ENCODE measurements at places on chromosomes 3 and 15.
A peak's percentile ranks its signal among the peaks of the same experiment; 100 is the strongest.

GRCh38 chr3:49333091-49333490, 6.8 kb downstream of the USP4 start:
- no peak overlapping the region for H3K4me3 ChIP-seq
- DNase-seq = no peak
- H3K36me3 ChIP-seq = peaks cover 69% of the 10 kb centered on the region
- H3K27me3 ChIP-seq = no peaks in the 10 kb centered on the region
- H3K27ac ChIP-seq = no peak overlapping the region
- peaks cover 17% of the 10 kb centered on the region for H3K4me1 ChIP-seq

DNA sequence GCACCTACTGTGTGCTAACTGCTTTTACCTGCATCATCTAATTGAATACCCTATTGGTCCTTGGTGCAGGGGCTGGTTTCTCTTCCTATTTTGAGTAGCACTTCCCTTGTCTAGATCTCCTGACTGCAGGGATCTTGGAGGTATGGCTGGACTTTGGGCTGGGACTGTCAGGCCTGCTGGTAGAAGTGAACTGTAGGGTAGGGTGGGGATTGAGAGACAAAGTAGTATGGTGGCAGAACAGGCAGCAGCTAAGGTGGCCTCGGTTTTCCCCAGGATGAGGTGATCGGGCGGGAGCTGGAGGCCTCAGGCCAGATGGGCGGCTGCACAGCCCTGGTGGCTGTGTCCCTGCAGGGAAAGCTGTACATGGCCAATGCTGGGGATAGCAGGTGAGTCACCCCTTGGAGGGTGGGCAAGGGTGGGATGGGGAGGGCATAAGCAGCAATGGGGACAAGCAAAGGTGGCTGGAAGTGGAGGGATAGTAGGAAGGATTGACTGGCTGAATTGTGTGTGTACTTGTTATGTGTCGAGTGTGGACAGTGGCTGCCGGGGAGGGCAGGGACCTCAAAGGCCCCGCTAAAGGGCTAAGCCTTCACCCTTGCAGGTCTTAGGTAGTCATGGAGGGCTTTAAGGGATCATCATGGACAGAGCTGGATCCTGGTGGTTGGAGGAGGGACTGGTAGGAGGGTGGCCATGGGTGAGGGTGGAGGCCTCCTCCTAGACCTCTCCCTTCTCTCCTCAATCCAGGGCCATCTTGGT, 2.0 kb downstream of the PPM1M start:
- H3K36me3 ChIP-seq = peaks cover 39% of the 10 kb centered on the region
- DNase-seq = no peak
- peak overlapping the region; percentile 82 for H3K27ac ChIP-seq
- H3K4me1 ChIP-seq = peaks cover 72% of the 10 kb centered on the region
- peak overlapping the region; percentile 88 for H3K4me3 ChIP-seq

GRCh38 chr3:127735767-127736693, 63.3 kb downstream of the ABTB1 start:
- no peaks in the 10 kb centered on the region for H3K36me3 ChIP-seq
- H3K4me1 ChIP-seq = no peaks in the 10 kb centered on the region
- H3K27ac ChIP-seq = peak overlapping the region; percentile 44

GRCh38 chr3:114127517-114127916, 51.3 kb downstream of the DRD3 start:
- no peak for DNase-seq
- H3K4me3 ChIP-seq = no peak overlapping the region
- no peak overlapping the region for H3K27ac ChIP-seq

GRCh38 chr3:46029953-46030543, 2.8 kb upstream of the XCR1 start:
- no peak overlapping the region for H3K27ac ChIP-seq
- H3K4me3 ChIP-seq = no peak overlapping the region
- no peaks in the 10 kb centered on the region for H3K27me3 ChIP-seq
- no peaks in the 10 kb centered on the region for H3K4me1 ChIP-seq

DNA sequence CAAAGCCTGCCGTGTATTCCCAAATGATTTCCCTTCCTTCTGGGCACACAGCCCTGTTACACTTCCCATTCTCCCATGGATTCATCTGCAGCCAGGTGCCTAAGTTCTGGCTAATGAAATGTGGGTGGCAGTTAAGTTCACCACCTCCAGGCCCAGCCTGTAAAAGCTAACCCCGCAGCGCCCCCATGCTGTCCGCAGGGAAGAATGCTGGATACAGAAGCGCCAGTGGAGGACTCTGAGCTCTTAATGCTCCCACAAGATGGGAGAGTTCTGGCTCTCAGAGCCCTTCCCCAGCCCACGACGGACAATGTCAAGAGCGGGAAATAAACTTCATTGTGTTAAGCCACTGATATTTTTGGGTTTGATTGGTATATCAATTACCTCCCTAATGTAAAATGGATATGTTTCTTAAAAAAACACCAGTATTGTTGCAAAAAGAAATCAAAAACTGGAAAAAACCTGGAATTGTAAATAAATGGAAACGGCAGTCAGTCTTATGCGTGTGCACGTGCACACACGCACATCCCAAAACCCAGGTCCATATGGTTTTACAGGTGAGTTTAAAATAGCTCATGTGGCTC, 37.7 kb upstream of the FGD5 start:
- H3K4me1 ChIP-seq = no peaks in the 10 kb centered on the region
- peaks cover 64% of the 10 kb centered on the region for H3K27me3 ChIP-seq
- no peak for DNase-seq
- no peaks in the 10 kb centered on the region for H3K36me3 ChIP-seq
- H3K4me3 ChIP-seq = no peak overlapping the region

GRCh38 chr15:59825901-59826300, 136.8 kb upstream of the BNIP2 start:
- H3K4me1 ChIP-seq = no peaks in the 10 kb centered on the region
- no peak overlapping the region for H3K27ac ChIP-seq
- no peak for DNase-seq
- H3K36me3 ChIP-seq = peaks cover 3% of the 10 kb centered on the region
- no peak overlapping the region for H3K4me3 ChIP-seq

GRCh38 chr3:74531491-74531890, 83.0 kb downstream of the CNTN3 start:
- H3K27ac ChIP-seq = no peak overlapping the region
- no peak overlapping the region for H3K4me3 ChIP-seq
- no peaks in the 10 kb centered on the region for H3K36me3 ChIP-seq
- no peaks in the 10 kb centered on the region for H3K4me1 ChIP-seq
- no peaks in the 10 kb centered on the region for H3K27me3 ChIP-seq

- peaks cover 2% of the 10 kb centered on the region for H3K36me3 ChIP-seq
- DNase-seq = no peak
- H3K4me1 ChIP-seq = no peaks in the 10 kb centered on the region
- no peak overlapping the region for H3K27ac ChIP-seq
Measured at GRCh38 chr3:33786565-33787327, 11.7 kb upstream of the PDCD6IP start.

DNA sequence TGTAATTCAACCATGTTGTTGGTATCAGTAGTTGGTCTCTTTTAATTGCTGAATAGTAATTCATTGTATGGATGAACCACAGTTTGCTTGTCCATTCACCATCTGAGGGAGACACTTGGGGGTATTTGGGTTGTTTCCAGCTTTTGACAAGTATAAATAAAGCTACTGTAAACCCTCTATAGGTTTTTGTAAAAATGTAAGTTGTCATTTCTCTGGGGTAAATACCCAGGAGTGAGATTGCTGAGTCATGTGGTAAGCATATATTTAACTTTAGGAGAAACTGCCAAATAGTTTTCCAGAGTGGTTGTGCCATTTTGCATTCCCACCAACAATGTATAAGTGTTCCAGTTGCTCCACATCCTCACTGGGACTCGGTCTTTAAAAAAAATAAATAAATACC, 15.4 kb upstream of the LHFPL4 start:
- H3K4me3 ChIP-seq = no peak overlapping the region
- H3K4me1 ChIP-seq = no peaks in the 10 kb centered on the region
- no peak for DNase-seq
- no peak overlapping the region for H3K27ac ChIP-seq
- peaks cover 43% of the 10 kb centered on the region for H3K27me3 ChIP-seq
- H3K36me3 ChIP-seq = no peaks in the 10 kb centered on the region

GRCh38 chr3:61315871-61316270, 64.6 kb upstream of the FHIT start:
- no peaks in the 10 kb centered on the region for H3K4me1 ChIP-seq
- peaks cover 16% of the 10 kb centered on the region for H3K27me3 ChIP-seq
- peaks cover 1% of the 10 kb centered on the region for H3K36me3 ChIP-seq
- H3K27ac ChIP-seq = no peak overlapping the region
- H3K4me3 ChIP-seq = no peak overlapping the region

GRCh38 chr3:156488767-156489166, 66.2 kb downstream of the SSR3 start:
- no peak for DNase-seq
- peaks cover 13% of the 10 kb centered on the region for H3K27me3 ChIP-seq
- H3K4me3 ChIP-seq = no peak overlapping the region
- peaks cover 5% of the 10 kb centered on the region for H3K36me3 ChIP-seq

DNA sequence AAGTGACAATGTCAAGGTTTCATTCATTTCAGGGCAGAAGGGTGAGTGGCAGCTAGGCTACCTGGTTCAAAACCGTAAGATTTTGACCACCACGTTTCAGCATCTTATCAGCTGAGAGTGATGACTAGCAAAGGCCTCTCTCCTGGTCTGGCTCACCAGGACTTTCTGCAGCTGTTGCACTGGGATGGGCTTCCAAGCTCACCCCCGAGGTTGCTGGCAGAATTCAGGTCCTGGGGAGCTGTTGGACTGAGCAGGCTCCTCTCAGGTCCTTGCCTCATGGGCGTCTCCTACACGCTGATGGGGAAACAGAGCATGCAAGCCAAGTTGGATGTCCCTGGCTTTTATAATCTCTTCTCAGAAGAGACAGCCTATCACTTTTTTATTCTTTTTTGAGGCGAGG, 88.8 kb upstream of the RNU6-1 start:
- H3K27ac ChIP-seq = no peak overlapping the region
- no peaks in the 10 kb centered on the region for H3K4me1 ChIP-seq
- H3K27me3 ChIP-seq = peaks cover 1% of the 10 kb centered on the region
- no peak for DNase-seq
- no peaks in the 10 kb centered on the region for H3K36me3 ChIP-seq
- H3K4me3 ChIP-seq = no peak overlapping the region

DNA sequence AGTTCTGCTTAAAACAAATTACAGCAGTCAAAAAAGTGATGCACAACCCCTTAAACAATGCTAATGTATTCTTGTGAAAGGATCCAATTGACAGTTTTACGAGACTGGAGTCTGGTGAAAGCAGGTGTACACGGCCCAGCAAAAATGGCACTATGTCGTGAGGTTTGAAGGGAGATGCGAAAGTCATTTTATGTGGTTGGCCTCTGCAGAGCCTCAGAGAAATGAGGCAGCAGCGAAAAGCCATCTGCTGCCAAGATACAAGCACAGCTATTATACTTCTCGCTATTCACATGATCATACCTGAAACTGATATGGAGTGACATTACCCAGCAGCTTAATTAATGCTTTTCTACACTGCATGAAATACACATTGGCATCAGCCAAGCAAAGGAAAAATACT, 36.4 kb downstream of the MECOM start:
- DNase-seq = no peak
- no peak overlapping the region for H3K27ac ChIP-seq
- no peaks in the 10 kb centered on the region for H3K36me3 ChIP-seq
- H3K4me1 ChIP-seq = no peaks in the 10 kb centered on the region
- peaks cover 14% of the 10 kb centered on the region for H3K27me3 ChIP-seq
- no peak overlapping the region for H3K4me3 ChIP-seq

DNA sequence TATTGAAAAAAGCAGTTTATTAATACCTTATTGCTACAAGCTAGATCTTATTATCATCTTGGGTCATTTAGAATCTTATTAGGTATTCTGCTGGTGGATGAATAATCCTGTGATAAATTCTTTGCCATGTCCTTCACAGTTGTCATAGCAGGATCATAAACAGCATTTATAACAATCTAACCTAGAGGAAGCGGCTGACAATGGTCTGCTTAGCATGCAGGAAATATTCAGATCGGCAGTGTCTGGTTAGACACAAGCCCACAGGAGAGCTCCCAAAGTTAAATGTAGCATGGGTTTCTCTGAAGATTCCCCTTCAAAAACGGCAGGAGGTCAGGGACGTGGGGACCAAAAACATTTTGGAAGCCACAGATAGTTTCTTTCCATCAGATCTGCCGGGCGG, 179.3 kb downstream of the FOXB1 start:
- peaks cover 80% of the 10 kb centered on the region for H3K27me3 ChIP-seq
- H3K4me3 ChIP-seq = no peak overlapping the region
- H3K36me3 ChIP-seq = peaks cover 3% of the 10 kb centered on the region
- no peaks in the 10 kb centered on the region for H3K4me1 ChIP-seq
- no peak for DNase-seq

GRCh38 chr3:81406318-81406717, 355.1 kb downstream of the GBE1 start:
- H3K36me3 ChIP-seq = no peaks in the 10 kb centered on the region
- H3K4me1 ChIP-seq = no peaks in the 10 kb centered on the region
- DNase-seq = no peak
- no peak overlapping the region for H3K27ac ChIP-seq
- no peaks in the 10 kb centered on the region for H3K27me3 ChIP-seq
- H3K4me3 ChIP-seq = no peak overlapping the region

DNA sequence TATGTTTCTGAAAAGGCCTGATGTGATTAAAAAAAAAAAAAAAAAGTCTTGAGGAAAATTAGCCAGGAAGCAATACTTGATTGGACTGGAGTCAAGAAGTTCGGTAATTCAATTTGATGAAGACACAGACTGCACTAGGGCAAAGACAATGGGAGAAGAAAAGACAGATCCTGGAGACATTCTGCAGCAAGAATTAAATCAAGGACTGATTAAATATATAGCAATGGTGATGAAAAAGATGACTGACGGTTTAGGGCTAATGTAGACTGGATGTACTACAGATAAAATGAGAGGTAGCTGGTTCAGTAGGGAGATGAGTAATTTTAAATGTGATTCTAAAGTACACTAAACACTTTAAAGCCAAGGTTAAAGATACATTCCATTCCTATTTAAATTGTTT, 13.8 kb downstream of the MRPL47 start:
- no peaks in the 10 kb centered on the region for H3K4me1 ChIP-seq
- H3K36me3 ChIP-seq = peaks cover 67% of the 10 kb centered on the region
- no peak for DNase-seq
- H3K4me3 ChIP-seq = no peak overlapping the region
- H3K27ac ChIP-seq = peak overlapping the region; percentile 5

DNA sequence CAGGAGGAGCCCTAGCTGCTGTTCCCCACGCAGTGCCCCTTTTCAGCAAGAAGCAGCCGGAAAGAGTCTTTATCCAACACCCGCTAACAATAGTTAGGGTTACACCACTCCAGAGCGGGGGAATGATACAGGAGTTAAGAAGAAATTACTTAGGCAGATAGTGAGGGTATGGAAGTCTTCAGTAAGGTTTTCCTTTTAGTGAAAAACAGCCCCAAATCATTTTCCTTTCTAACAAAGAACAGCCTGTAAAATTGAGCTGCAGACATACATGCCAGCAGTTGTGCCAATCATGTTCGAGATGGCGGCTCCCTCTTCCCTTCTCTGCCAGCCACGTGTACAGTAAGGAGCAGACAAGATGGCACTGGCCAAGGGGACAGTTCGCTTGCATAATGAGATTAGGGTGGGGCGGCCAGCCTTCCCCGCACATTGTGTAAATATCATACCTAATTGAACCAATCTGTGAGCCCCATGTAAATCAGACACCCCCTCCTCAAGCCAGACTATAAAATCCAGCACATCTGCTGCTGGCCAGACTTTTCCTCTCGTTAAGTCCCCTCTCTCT, 18.5 kb upstream of the SENP5 start:
- no peaks in the 10 kb centered on the region for H3K4me1 ChIP-seq
- no peak overlapping the region for H3K27ac ChIP-seq
- H3K36me3 ChIP-seq = peaks cover 2% of the 10 kb centered on the region
- H3K27me3 ChIP-seq = peaks cover 34% of the 10 kb centered on the region
- DNase-seq = no peak
- no peak overlapping the region for H3K4me3 ChIP-seq

GRCh38 chr15:57565311-57565710, 26.4 kb upstream of the MYZAP start:
- H3K4me3 ChIP-seq = no peak overlapping the region
- peaks cover 61% of the 10 kb centered on the region for H3K27me3 ChIP-seq
- peaks cover 13% of the 10 kb centered on the region for H3K4me1 ChIP-seq
- no peak overlapping the region for H3K27ac ChIP-seq
- no peak for DNase-seq

Data from central memory CD8-positive, alpha-beta T cell (primary cell).